ENCODE measurements at places on chromosomes 3 and 15.
A peak's percentile ranks its signal among the peaks of the same experiment; 100 is the strongest.

- no peak for DNase-seq
Observed at GRCh38 chr3:25665315-25666280, 891 bp upstream of the TOP2B start.

DNA sequence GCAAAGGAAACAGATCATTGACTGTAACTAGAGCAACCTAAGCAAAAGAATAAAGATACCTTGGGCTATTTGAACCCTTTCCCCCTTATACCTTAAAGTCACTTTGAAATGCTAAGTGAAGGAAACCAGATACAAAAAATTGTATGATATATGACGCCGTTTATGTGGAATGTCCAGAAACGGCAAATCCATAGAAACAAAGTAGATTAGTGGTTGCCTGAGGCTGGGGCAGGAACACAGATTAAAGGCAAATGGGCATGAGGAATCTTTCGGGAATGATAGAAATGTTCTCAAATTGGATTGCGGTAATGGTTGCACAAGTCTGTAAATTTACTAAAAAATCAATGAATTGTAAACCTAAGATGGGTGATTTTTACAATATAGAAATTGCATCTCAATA is 160.1 kb upstream of the CCDC54 start:
- no peak for DNase-seq

- no peak for DNase-seq
Observed at GRCh38 chr3:71791634-71792033, 6.7 kb upstream of the PROK2 start.

GRCh38 chr15:60162251-60162967 is 158.3 kb downstream of the FOXB1 start:
- DNase-seq, result no peak

DNA sequence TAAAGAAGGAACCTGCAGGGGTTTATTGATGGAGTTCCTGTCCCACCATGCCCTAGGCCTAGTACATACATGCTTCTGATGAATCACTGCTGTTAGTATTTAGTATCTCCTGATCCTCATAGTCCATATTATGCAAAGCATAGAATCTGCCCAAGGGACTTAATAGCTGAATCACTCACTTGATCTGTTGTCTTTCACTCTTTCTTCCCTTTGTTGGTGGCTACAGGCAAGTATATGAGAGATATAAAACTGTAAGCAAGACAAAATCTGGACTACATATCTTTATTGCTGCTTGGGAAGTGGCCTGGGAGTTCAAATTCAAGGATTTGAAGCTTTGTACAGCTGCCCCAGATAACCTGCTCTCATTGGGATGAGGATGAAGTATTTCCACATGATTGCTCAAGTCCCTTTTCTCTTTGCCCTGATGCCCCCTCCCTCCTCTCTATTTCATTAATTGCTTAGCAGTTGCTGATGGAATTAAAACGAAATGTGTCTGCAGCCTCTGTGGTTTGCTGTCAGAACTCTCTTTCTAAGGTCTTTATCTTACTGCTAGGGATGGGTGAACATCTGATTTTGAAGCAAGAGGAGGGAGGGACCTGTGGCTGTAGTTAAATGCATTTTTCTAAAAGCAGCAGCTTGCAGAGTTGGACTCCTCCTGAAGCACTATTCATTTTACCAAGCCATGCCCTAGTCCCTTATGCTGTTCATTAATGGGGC is 114.1 kb downstream of the ZNF609 start:
- no peak for DNase-seq

- no peak for DNase-seq
Observed at GRCh38 chr3:183180110-183180783, 17.7 kb upstream of the LAMP3 start.

DNA sequence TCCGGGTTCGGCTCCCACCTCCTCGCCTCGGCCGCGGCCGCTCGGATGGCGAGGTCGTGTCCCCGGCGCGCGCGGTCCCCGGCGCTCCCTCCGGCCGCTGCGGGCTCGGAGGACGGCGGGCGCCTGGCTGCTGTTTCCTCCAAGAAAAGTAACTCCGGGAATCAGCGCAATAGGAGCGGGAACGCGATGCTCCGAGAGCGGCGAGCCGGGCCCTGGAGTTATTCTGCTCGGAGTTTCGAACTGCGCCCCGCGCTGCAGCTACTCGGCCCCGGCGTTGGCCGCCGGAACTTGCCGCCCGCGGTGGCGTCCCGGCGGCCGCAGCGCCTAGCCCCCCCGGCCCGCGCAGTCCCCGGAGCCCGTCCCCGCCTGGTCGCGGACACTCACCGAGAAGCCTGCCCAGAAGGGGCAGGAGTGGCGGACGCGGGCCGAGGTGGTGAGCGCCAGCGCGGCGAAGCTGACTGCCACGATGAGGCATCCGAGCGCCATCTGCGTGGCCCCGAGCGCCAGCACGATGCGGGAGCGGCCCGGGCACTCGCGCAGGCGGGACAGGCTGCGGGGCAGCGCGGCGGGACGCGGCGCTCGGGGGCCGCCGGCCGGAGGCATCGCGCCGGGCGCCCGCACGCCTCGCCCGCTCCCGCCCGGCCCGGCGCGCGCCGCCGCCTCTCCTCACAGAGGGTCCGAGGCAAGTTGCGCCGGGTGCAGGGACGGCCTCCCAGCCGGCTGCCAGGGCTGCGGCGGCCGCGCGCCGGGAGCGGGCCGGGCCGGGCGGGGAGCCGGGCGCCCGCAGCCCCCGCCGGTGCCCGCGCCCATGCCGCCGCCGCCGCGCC is 251.9 kb downstream of the TJP1 start:
- no peak for DNase-seq

- no peak for DNase-seq
Observed at GRCh38 chr3:125479091-125479490, 40.9 kb downstream of the SNX4 start.

- no peak for DNase-seq
Observed at GRCh38 chr15:66722757-66723540, 20.9 kb downstream of the SMAD6 start.

DNA sequence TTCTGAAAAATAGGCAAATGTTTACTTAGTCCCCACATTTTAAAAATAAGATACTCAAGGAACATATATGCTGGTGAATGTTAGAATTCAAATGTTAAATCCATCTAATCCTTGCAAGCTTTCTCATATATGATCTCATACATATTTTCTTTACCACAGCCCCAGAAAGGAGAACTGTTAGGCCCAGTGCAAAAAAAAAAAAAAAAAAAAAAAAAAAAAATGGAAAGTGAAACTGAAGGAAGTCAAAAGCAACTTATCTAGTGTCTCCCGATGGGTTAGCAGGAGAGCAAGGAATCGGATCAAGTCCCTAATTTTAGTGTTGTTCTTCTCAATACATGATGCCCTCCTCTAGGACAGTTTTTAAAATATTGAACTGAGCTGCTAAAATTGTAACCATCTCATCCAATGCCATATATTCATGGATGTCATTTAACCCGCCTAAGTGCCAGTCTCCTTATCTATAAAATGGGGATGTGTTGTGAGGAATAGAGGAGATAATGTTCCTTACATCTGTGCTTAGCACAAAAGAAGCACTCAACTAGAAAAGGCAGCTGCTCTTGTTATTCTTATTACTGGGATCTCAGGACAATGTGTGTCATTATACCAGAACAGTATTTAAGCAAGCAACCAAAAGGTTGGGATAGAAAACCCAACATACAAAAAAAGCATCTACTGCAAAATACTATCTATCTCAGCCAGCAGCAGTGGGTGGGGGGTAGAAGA is 279.7 kb downstream of the MAGI1 start:
- DNase-seq, result no peak

DNA sequence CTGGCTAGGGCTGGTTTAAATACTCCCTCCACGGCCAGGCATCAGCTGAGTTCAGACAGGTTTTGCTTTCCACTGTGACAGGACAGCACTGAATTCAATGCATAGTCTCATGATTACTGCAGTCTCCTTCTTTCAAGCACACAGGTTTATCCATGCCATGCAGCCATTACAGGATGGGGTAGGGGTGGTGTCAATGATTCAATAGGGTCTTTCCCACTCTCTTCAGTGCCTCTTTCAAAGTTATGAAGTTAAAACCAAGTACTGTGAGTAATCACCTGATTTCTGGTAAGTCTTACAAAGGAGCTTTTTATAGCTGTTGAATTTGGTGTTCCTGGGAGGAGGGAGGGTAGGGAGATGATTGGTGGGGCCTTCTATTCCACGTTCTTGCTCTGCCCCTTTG is 47.2 kb downstream of the TMEM212 start:
- no peak for DNase-seq

- no peak for DNase-seq
Observed at GRCh38 chr3:127550468-127551157, 39.9 kb downstream of the TPRA1 start.

DNA sequence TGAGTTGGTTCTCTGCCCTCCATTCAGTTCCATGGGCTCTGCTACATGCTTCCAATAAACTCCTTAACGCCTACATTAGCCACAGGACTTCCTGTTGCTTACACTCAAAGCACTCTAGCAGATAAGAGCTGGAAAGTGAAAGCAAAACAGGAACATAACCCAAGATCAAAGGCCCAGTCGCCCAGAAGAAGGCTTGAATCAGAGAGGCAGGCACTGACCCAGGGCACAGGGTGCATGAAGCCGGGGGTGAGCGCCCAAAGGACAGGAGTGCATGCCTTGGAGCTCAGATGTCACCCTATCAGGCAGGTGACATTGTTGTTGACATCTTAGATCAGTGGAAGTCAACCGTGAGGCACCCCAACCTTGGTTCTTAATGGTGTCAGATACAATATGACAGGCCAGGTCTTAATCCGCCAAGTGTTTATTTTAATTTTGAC is 235.1 kb downstream of the UACA start:
- DNase-seq, result no peak

DNA sequence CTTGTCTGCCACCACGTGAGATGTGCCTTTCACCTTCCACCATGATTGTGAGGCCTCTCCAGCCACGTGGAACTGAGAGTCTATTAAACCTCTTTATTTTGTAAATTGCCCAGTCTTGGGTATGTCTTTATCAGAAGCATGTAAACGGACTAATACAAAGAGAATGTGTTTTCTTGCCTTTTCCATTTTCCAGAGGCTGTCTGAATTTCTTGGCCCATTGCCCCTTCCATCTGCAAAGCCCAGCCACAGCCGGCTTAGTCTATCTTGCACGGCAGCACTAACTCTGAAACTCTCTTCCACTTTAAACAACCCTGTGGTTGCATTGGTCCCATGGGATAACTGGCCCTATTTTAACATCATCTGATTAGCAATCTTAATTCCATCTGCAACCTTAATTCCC is 215.3 kb downstream of the LRTM1 start:
- no peak for DNase-seq

DNA sequence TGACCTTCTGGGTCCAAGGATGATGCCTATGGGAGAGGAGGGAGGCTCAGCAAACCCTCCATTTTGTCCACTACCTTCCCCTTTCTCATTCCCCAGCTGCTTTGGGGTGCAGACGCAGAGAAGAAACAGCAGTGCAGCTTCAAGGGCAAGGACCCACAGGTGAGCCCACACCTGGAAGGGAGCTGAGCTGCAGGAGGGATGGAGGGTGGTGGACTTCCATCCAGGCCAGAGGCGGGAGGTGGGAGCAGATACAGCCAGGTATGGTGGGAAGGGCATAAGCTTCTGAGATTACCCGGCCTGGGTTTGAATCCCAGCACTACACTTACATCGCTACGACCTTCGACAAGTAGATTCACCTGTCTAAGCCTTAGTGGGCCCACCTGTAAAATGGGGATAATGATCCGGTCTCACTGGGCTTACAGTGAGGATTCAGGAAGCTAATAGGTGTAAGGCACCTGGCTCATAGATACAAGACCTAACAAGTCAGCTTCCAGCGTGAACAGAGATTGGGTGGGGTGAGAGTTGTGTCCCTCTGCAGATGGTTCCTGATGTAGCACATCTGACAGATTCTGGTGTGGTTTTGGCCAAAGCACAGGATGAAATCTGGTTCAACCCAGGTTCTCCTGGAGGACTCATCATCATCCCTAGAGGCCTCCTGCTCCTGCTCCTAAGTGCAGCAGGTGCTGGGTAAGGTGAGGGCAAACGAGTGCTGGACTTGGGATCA is 15.9 kb downstream of the CIB1 start:
- DNase-seq, result no peak

DNA sequence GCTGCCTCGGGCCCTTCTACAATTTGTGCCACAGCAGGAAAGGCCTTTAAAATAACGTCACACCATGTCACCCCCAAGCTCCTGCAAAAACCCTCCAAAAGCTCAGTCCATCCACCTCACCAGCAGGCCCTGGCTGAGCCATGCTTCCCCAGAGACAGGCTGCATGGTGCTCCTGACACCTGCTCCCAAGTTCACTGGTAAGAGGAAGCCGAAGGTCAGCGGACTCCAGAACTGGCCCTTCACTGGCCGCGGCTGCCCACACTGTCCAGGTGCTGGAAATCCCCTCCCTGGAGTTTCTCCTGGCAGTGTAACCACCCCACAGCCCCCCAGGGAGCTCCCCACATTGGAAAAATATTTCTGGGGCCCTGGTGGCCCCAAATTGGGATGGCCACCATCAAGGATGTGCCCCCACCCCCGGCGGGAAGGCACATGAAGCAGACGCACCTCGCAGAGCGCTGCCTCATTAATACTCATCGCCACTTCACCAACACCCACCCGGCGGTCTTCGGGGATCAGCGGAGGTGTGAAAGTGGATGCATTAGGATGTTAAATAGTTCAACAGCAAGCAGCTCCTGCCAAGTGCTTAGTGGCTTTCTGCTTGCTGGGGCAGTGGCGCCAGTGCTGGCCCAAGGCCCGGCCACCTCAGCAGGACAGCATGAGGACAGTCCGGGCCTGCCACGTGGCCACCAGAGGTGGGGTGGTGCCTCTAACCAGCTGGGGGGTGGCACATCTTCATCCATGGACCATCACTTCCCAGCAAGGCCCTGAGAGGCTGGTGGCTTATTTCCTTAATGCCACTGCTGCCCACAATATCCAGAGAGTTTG is 146.1 kb upstream of the IQSEC1 start:
- DNase-seq, result no peak

DNA sequence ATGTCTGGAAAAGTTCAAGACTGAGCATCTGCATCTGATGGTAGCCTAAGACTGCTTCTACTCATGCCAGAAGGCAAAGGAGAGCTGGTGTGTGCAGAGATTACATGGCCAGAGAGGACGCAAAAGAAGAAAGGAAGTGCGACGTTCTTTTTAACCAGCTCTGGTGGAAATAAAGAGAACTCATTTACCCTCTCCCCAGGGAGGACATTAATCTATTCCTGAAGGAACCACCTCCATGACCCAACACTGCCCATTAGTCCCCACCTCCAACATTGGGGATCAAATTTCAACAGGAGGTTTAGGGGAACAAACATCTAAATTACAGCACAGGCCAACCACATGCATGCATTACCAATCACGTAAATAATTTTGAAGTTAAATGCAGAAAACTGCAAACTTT is 1.5 kb upstream of the NCK1 start:
- DNase-seq, result peak; percentile 35

DNA sequence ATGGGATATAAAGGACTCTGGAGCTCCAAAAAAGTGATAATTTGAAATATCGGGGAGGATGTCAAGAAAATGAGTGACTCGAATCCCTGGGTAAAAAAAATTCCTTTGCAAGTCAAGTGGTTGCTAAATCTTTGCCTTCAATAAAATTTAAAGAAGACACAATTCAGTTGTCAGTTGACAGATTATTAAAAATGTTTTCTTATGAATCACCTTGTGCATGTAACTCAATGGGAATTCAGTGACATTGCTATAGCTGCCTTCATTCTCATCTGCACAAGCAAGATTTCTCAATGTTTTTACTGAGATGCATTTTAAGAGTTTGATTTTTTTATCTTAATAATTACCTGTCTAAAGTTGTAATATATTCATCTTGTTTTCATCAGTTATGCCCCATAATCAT is 264.0 kb upstream of the IL12A start:
- DNase-seq, result no peak
